ENCODE measurements at places on chromosomes 7 and 10.

DNA sequence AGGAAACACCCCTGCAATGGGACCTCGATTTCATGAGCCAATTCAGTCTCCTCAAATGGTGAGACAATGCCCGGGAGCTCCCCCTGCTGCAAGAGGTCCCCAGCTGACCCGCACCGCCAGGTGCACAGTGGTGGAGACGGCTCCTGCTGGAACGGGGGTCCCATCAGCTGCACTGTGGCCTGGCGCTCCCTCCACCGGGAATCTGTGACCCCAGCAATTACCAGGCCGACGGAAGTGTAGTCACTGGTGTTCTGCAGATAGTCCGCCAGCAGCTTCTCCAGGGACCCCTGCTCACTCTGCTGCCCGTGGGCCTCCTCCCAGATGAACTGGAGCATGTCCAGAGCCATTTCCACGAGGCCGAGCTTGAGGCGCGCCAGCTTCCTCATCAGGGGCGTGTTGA, 64.9 kb upstream of the NKX6-2 start:
- no peak for DNase-seq

DNA sequence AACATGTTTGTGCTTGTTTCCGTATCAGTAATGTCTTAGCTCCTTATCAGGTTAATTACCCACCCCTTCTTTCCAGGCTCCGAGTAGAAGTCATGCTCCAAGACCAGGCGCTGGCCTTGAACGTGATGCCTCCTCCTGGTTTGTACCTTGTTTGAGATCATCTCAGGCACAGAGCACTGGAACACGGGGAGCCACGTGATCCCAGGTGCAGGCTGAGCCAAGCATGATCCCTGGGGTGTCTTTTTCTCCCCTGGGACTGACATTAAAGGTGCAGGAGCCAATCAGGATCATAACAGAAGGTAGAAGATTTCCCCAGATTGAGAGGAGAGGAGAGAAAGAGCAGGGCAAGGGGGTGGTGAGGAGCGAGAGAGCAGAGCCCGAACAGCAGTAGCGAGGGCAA, 626.1 kb upstream of the GALNT17 start:
- no peak for DNase-seq

DNA sequence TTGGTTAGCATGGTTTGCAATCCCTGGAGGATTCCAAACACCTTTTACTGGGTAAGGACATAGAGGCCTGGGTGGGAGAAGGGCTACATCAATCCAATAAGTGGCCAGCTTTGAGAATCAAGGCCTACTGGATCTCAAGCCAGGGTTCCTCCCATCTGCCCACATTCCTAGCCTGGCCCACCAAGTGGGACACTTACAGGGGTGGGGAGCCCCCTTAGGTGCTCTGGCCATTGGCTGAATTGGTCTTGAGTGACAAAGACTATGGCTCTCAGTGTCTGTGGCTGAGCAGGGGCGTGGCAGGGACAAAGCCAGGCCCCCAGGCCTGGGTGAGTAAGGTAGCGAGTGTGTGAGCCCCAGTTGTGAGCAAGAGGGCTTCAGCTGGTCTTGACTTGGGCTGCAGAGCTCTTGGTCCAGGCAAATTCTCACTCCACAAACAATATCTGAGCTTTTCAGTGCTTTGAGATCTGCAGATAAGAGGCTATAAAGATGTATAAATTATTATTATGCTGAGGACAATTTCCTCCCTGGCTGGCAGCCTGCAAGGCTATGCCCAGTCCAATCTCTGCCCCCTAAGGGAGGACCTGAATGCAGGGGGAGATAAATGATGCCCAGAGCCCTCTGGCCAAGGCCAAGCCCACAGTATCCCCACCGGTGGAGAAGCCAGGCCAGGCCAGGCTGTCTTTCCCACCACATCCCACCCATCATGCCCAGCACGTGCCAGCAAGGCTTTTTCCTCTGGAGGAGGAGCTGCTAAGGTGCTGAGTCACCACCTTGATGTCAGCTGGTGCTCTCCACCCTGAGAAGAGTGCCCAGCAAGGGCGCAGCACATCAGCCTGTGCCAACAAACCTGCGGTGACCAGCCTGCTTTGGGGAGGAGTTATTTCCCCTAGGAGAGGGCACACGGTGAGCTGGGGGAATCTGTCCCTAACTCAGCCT, 80.7 kb upstream of the DUSP5 start:
- DNase-seq, result no peak

- no peak for DNase-seq
Observed at GRCh38 chr10:50550291-50550839, 73.4 kb downstream of the SGMS1 start.

GRCh38 chr10:62981096-62981495, 152.0 kb upstream of the NRBF2 start:
- DNase-seq, result no peak

- DNase-seq, result no peak
Observed at GRCh38 chr7:35280902-35281301, 27.0 kb upstream of the TBX20 start.
